ENCODE measurements at places on chromosomes 11 and 22.

DNA sequence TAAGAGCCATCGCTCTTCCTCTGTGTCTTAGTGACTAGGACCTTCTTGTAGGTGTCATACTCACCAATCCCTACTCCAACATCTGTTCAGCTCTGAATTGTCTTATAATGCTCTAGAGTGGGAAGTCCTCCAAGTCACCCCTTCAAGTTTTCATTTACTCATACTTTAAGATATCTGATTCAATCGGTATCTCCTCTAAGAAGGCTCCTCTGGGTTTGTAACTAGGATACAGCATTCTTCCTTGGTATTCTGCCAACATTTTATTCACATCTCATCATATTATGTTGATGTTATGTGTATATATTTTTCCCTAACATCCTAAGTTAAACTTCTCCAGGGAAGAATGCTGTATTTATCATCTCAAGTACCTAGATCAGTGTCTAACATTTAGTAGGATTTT lies 662.1 kb downstream of the NTM start:
- DNase-seq, result no peak

- DNase-seq, result no peak
Observed at GRCh38 chr11:77776455-77776854, 44.1 kb downstream of the RSF1 start.

- no peak for DNase-seq
Observed at GRCh38 chr11:57348636-57349313, 10.6 kb downstream of the P2RX3 start.

GRCh38 chr11:122354025-122354697 lies 238.1 kb upstream of the BLID start:
- DNase-seq, result no peak

DNA sequence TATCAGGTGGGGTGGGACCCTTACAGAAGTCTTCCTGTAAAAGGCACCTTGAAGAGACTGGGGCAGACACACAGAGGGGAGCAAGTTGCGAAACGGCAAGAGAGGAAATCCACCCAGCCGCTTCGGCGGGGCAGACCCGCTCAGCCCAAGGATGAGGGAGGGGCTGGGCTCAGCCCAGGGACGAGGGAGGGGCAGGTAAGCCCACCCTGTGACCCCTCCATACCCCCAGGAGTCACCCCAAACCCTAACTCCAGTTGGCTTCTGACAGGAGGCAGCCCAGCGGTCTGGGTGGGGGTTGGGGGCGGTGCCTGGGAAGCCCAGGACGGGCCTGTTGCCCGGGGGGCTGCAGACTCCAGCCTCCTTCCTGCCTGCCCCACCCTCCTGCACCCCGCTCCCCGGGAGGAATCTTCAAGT lies 965 bp downstream of the OSBPL5 start:
- DNase-seq, result no peak

DNA sequence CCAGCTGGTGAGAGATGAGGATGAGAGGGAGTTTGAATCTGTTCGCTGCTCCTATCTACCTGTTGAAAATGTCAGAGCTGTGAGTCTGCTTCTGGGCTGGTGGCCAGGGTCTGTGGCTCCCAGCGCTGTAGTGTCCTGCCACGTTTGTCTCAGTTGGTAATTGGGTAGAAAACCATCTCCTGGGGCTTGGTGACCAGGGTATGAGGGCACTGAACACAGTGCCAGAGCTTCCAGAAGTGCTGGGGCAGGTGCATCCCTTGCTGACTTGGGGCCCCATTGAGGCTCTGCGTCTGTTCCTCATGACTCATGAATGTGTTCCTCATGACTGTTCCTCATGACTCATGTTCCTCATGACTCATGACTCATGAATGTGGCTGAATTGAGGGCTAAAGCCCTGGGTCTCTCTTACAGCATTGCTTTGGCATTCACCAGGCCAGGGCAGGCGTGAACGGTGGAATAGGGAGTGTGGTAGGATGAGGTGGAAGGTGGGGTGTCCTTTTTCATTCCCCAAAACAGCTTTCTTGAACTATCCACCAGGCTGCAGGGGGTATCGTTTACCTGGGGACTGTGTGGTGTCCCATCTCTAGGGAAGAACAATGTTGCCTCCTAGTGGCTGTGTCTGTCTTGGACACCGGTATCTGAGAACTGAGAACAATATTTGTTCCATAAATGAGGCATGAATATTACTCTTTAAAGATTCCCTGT lies 139.5 kb downstream of the COMMD9 start:
- no peak for DNase-seq

DNA sequence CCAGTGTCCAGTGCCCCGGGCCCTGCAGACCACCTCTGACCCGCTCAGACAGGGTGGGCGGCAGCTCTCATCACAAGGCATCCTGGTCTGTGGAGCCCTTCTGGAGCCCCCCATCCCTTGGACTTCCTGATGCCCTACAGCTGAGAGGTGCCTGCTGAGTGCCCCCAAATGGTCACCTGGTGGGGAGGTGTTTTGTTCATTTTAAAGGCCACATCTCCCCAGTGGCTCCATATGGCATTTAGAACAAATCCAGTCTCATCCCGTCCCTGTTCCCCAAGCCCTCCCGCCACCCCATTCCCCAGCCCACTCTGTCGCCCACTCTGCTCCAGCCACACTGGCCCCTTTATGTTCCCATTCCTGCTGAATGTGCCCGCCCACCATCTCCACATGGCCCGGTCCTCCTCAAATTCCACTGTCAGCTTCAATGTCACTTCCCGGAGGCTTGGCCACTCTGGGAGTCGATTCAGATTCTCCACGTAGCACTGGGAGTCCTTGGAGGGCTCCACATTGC lies 32.8 kb downstream of the OSBPL5 start:
- no peak for DNase-seq

DNA sequence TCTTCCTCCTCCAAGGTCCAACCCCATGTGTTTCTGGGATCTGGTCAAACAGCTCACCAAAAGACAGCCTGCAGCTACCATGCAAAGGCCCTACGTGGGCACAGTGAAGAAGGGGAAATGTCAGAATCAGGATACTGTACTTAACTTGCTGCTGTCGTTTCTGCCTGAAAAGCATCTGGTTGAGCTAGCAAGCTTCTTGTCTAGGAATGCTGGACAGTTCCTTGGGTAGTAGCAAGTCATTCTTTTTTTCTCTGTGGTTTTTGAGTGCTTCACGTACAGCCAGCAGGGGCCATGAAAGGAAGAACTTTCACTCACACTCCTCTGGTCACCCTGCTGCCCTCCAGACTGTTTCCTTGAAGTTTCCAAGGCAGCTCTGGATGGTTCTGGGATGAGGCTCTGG lies 24.7 kb downstream of the RCOR2 start:
- DNase-seq, result no peak

- no peak for DNase-seq
Observed at GRCh38 chr11:122108192-122108799, 7.7 kb downstream of the BLID start.

GRCh38 chr22:31958625-31959239 lies 14.4 kb downstream of the YWHAH start:
- no peak for DNase-seq

- no peak for DNase-seq
Observed at GRCh38 chr11:130979386-130979972, 63.2 kb upstream of the SNX19 start.

DNA sequence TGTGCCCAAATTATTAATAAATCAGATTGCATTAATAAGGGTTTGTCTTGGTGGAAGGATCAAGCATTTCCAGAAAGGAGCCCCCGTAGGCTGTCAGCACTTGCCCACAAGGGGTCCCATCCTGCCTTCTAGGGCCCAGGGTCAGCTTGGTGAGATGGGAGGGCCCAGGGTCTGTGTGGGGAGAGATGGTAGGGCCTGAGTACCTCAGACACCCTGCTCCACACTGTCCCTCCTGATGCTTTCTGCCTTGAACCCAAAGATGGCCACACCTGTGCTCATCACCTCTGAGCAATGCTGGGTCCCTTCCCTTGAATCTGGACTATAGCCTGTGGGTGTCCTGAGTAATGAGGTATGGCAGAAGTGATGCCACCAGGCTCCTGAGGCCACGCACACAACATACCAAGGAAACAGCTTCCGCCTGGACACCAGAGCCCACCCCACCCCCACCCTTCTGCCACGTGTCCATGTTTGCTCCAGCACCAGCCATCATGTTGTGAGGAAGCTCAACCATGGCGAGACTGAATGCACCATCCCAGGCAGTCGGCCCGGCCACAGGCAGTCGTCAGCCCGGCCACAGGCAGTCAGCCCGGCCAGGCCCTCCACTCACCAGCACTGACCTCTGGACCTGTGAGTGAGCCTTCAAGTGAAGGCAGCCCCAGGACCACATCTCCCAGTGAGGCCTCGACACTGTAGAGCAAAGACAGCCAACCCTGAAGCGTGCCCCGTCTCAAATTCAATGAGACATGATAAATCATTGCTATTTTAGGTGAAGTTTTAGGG lies 6.8 kb downstream of the BET1L start:
- no peak for DNase-seq

DNA sequence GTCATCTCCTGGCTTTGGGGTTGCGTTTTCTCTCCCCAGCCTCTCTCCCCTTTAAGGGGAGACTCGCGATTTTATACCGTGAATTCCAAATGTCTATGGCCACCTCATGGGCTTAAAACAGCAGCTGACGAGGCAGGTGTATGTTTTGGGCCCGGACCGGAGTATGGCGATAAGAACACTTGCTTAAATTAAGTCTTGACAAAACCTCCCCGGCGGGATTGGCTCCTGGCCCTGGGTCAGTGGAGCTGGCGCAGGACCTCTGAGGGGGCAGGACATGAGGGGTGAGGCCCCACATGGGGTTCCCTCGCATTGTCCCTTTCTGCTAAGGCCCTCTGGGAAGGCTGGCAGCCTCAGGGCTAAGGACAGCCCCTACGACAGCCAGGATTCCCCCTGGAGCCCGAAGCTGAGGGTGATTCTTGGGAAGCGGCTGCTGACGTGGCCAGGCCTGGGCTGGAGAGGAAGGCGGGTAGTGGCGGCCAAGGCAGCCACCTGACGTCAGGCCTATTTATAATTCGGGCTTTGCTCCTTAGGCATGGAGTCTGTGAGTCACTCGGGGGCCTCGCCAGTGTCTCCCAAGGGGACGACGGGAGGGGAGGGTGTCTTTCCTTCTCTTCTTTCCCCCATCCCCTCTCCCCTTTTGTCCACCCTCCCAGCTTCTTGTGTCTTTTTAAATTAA lies 12.7 kb downstream of the MYO18B start:
- DNase-seq, result no peak

GRCh38 chr11:65129649-65130441 lies 4.5 kb downstream of the SYVN1 start:
- no peak for DNase-seq

GRCh38 chr22:37148031-37148651 lies 1.6 kb downstream of the IL2RB start:
- DNase-seq, result no peak

DNA sequence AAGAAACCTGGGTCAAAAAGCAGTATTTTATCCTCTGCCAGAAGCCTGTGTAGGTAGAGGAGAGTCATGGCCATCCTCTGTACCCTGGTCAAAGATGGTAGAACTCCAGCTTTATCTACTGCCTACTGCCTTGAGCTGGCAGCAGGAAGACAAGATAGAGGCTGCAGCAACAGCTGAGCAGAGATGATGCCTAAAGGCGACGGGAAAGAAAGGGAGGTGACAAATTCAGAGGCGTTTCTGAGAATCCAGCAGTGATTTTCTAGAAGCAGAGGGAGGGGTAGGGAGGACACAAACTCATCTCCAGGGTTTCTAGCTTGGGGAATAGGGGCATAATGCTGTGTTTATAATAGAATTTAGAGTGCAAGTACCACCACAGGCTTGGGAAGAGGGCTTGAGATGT lies 15.5 kb upstream of the C1QTNF4 start:
- DNase-seq, result no peak

DNA sequence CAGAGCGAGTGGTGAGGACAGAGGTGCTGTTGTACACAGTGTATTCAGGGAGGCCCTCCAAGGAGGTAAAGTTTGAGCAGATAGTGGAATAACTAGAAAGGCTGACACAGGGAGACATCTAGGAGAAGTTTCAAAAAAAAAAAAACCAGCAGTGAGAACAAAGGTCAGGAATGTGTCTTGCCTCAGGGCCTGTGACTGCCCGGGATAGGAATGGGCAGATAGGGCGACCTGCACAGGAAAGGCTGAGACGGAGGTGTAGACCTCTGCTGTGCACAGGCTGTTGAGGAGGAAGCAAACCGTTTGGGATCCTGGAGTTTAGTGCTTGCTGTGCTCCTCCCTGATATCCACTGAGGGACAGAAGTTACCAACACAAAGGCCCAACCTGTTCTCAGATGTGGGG lies 406.5 kb upstream of the B3GAT1 start:
- no peak for DNase-seq

- no peak for DNase-seq
Observed at GRCh38 chr11:96213500-96213899, 129.5 kb downstream of the MAML2 start.

DNA sequence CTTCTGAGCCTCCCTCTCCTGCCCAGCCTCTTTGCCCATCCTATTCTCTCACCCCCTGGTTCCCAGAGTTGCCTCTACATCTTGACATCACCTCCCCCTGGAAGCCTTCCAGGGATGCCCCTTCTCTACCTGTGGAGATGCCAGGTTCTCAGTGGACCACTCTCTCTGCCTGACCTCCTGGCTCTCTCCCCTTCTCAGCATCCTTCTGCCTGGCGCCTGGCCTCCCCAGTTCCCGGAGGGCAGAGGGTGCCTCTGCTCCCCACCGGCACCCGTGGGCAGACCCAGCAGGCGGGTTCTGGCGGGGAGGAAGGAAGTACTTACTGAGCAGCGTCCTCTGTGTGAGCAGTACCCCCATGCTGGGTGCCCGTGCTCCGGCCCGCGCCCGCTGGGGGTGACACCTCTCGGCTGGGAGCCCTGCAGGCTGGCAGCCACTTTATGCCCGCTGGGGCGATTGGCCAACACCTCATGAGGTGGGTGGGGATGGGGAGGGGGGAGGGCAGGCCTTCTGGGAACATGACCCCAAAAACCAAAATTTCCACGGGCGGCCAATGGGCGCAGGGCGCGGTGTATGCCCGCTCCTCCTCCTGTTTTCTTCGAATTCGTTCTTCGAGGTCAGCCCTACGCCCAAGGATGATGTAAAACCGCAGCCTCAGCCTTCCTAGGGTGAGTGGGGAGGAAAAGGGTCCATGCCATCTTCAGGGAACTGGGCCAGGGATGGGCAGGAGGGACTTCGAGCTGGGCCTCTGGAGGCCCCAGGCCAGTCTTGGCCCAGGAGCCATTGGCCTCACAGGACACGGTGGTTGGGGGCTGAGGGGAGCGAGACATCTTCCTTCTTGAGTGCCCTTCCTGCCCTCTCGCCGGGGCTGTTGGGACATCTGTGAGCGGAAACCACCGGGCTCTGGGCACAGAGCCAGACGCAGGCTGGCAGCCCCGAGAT lies at the start of gene OSM:
Gene OSM, minus strand, starts transcription at position 407 of the 937 bp plus-strand sequence. Its CDS starts 52 bp downstream, at position 355.
- peak; percentile 59 for DNase-seq
